Stimulated activated CD8-positive, alpha-beta memory T cell treated with anti-CD3 and anti-CD28 coated beads, Interleukin-4, amount 100 ng/mL, for 4 hours (primary cell): ENCODE measurements at places on chromosomes 11 and 22.

GRCh38 chr11:61704838-61705237, 24.6 kb downstream of the DAGLA start:
- no peak for DNase-seq

DNA sequence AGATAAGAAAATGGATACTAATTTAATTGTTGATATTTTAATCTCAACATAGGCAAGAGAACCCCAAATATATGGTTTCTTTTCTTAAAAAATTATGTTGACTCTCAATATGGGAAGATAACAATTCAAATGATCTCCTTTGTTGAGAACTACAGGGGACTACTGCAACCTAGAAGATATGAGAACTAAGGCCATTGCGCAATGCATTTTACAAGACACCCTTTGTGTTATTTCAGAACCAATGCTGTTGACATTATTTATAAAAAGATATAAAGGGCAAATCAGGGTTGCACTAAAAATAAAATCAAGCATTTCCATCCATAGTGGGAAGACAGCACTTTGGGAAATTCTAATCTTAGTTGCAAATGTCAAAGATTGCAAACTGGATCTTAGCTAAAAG, 322.3 kb downstream of the SOX6 start:
- DNase-seq = no peak

GRCh38 chr11:10455637-10456487, 798 bp downstream of the AMPD3 start:
- peak; percentile 54 for DNase-seq

- DNase-seq = no peak
Observed at GRCh38 chr22:29511126-29511862, 31.3 kb downstream of the NEFH start.

GRCh38 chr11:15909937-15910598, 446.3 kb downstream of the SOX6 start:
- no peak for DNase-seq

DNA sequence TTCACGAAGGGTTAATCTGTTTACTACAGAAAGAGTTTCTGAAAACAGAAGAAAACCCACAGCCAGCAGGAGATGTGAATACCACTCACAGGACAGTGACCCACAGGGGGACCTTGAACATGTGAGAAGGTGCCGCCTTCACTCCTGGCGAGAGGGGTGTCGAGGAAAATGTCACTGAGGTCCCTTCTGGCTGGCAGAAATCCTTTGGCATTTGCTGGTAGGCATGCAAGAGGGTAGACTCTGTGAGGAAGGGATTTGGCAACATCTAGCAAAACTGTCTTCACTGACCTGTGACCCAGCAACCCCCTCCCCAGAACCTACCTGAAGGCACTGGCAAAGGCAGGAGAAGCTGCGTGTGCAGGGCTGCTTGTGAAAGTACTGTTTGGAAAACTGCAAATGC, 8.6 kb downstream of the KCNQ1 start:
- DNase-seq = no peak
